Suppressor macrophage (primary cell): ENCODE measurements at places on chromosomes 7 and 10.

DNA sequence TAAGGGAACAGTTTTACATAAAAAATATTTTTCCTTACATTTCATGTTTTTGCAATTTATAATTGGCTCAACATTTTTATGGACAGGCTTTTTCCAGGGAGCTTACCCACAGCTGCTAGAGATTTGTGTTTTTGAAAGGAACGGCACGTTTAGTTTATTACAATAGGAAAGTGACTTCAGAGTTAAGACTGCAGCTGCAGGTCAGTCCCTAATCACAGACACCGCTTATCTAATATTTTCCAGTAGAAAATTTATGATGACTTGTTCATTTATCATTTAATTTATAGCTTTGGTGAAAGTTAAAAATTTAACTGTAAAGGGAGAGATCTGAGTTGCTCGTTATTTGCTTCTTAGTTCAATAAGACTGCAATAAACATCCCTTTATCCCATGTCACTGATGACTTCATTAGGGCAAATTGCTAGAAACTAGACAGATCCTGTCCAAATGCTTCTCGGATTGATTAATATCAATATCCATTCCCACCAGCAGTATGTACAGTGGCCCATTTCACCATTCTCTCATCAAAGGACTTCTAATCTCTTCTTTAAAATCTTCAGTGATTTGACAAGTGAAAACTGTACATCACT is 97.0 kb upstream of the ODAD2 start:
- no peak for DNase-seq

- peak; percentile 28 for DNase-seq
Observed at GRCh38 chr7:81845744-81846241, 75.9 kb upstream of the HGF start.

GRCh38 chr7:155874010-155874409 is 61.7 kb upstream of the SHH start:
- DNase-seq, result no peak

- DNase-seq, result no peak
Observed at GRCh38 chr7:157818701-157819454, 482.1 kb downstream of the DNAJB6 start.

DNA sequence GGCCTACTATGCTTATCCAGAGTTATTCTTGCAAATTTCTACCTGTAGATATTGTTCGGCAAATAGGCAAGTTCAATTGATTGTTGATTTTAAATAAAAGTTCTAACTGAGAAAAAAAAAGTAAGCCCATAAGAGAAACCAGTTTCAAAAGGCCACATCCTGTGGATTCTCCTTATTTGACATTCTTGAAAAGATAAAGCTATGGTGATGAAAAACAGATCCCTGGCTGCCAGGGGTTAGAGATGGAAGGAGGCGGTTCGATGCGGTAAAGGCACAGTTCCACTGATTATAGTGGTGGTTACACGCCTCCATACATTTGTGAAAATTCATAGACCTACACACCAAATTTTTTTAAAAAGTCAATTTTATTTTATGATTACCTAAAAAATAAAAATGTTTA is 347.8 kb downstream of the KCNMA1 start:
- no peak for DNase-seq

GRCh38 chr7:92622685-92623084 is 32.5 kb upstream of the FAM133B start:
- DNase-seq, result no peak

GRCh38 chr10:109866995-109867635 is 56.2 kb downstream of the XPNPEP1 start:
- no peak for DNase-seq

GRCh38 chr7:13181216-13181615 is 493.8 kb downstream of the ARL4A start:
- DNase-seq, result no peak
